ENCODE measurements at places on chromosomes 1 and 21. TPM values are rescaled to one million over a fixed set of nuclear protein-coding genes. Genes with fewer than 3 reads are reported as not detected.

DNA sequence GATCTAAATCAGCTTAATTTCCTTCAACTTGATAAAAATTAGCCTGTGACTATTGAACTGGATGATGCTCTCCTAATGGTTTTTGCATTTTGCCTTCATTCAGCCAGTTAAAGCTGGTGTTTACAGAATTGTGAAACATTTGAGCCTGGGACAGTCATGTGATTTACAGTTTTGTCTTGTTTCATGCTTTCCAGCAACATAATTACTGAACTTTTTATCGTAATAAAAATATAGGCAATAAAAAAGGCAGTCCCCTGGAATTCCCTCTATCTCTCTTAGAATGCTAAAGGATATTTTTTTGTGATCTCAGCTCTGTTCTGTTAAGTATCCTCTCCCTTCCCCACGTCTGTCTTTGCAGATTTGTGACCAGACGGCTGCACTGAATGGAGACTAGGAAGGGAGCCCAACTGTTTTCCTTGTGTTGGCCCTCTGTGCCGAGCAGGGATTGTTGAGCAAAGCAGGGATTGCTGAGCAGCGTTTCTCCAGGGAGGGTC is 70.3 kb upstream of the RGL1 start:
- peak; percentile 12 for DNase-seq

DNA sequence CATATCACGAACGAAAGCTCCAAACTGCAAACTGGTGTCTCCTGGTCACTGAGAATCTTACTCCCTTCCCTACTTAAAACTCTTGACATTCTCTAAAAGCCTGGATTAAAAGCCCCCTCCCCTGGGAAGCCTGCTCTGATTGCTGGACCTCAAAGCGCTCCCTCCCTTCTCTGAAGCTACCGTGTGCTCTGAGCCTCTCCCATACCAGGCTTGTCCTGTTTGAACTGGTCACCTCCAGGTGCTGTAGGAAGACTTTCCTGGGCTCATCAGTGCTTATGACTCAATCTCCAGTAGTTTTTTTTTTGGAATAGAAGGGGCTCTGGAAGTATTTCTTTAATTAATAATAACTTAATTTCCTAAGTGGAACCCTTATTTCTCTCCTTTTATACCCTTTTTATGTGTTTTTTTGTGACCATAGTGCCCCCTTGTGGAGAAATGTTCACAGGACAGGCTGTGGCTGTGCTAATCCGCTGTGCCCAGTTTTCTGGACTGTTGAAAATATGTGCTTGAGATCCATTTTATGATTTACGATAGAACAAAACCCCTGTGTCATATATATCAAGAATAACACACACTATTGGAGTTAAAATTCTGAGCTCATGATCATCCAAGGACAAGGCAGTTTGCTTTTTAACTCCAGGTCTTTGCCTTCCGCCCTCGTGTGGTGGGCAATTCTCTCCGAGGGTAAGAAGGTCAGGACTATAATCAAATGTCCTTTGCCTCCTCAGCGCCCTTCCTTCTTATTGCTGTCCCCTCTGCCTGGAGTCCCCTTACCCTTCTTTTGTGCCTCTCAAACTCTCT is 16.9 kb downstream of the MTARC1 start:
- peak; percentile 61 for DNase-seq

ABCG1 gene
- total RNA-seq, result 0.07 TPM

TMPRSS3 gene
- not detected for total RNA-seq

LDLRAP1 gene
- 47.0 TPM for total RNA-seq

All from H7 (cell line).